ENCODE measurements at places on chromosomes 11 and 22. TPM values are rescaled to one million over a fixed set of nuclear protein-coding genes. Genes with fewer than 3 reads are reported as not detected.

Gene PRR33
- total RNA-seq, result not detected

Gene CHADL
- total RNA-seq, result 3.2 TPM

DNA sequence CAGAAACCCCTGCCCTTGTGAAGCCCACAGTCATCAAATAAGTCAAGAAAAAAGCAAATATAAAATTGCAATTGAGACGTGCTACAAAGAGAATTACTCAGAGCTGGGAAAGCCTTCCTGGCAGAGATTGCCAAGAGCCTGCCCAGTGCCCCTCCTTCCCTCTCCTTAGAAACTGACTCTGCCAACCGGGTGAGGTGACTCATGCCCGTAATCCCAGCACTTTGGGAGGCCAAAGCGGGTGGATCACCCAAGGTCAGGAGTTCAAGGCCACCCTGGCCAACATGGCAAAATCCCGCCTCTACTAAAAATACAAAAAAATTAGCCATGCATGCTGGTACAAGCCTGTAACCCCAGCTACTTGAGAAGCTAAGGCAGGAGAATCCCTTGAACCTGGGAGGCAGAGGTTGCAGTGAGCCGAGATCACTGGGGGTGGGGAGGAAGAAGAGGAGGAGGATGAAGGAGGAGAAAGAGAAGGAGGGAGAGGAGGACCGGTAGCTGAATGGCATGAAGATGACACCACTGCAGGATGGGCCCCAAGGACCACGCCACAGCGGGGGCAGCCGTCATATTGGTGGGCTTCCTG, 76.1 kb upstream of the RTL6 start:
- H3K27me3 ChIP-seq, result no peaks in the 10 kb centered on the region
- peaks cover 11% of the 10 kb centered on the region for H3K4me1 ChIP-seq
- no peaks in the 10 kb centered on the region for H3K36me3 ChIP-seq
- H3K27ac ChIP-seq, result no peak overlapping the region

DNA sequence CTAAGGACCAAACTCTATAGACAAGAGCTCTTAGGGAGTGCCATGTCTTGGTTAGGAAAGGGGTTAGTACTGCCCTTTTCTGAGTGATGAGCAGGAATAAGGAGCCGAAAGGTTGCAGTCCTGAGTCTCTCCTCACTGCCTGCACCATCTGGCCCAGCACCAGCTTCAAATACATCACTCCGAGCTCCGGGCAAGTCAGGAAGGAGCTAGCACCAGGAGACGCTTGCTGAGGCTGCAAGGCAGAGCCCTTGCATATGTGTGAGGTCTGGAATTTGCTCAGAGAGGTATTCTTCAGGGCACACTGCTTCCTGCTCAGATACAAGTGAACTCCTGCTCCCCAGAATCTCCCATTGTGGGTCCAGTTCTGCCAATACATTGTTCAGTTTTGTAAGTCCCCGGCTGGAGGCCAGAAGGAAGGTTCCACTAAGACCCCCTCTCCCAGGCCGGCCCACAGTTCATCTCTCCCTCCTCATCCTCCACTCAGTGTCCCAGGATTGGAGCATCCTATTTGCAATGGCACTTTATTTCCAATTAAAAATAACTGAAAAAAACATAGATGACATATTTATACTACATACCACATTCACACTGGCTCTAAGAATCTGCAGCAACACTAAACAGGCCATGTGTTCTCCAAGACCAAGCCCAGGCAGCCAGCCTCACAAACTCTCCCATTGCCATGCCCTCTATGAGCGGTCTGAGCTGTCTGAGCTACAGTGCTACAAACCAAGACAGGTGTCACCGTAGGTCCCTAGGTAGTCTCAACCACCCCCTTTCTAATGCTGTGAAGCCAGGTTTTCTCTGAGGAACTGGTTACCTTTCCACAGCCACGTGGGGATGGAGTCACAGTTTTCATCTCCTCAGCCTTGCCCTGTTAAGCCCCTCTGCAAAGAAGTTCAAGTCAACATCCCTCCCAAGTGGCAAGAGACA, 55.1 kb upstream of the SPATA19 start:
- DNase-seq, result no peak
- H3K4me1 ChIP-seq, result no peaks in the 10 kb centered on the region
- no peak overlapping the region for H3K4me3 ChIP-seq
- H3K36me3 ChIP-seq, result peaks cover 9% of the 10 kb centered on the region
- H3K27me3 ChIP-seq, result no peaks in the 10 kb centered on the region
- H3K27ac ChIP-seq, result no peak overlapping the region

GRCh38 chr11:134476435-134477021, 64.5 kb upstream of the B3GAT1 start:
- no peaks in the 10 kb centered on the region for H3K4me1 ChIP-seq
- H3K27me3 ChIP-seq, result no peaks in the 10 kb centered on the region
- no peaks in the 10 kb centered on the region for H3K36me3 ChIP-seq
- no peak for DNase-seq
- H3K27ac ChIP-seq, result no peak overlapping the region

Data from thoracic aorta (tissue), 2 donors.